ENCODE measurements at places on chromosomes 2 and 18.

DNA sequence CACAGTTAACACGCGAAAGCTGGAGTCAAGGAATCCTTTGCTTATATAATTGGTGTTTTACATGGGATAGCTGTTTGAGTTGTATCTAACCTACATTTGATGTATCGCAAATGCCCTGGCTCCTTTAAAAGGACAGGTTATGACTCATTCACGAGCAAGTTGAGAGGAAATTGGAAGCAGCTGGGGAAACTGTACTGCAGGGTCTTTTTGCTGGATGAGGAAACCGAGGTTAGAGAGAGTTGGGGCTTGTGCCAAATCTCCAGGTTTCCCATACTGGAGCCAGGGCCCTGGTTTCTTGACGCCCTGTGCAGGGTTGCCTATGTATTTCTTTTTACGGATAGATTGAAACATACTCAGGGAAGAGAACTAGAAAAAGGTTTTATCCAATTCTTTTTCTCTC is 60.0 kb upstream of the SPTBN1 start:
- no peak for DNase-seq

DNA sequence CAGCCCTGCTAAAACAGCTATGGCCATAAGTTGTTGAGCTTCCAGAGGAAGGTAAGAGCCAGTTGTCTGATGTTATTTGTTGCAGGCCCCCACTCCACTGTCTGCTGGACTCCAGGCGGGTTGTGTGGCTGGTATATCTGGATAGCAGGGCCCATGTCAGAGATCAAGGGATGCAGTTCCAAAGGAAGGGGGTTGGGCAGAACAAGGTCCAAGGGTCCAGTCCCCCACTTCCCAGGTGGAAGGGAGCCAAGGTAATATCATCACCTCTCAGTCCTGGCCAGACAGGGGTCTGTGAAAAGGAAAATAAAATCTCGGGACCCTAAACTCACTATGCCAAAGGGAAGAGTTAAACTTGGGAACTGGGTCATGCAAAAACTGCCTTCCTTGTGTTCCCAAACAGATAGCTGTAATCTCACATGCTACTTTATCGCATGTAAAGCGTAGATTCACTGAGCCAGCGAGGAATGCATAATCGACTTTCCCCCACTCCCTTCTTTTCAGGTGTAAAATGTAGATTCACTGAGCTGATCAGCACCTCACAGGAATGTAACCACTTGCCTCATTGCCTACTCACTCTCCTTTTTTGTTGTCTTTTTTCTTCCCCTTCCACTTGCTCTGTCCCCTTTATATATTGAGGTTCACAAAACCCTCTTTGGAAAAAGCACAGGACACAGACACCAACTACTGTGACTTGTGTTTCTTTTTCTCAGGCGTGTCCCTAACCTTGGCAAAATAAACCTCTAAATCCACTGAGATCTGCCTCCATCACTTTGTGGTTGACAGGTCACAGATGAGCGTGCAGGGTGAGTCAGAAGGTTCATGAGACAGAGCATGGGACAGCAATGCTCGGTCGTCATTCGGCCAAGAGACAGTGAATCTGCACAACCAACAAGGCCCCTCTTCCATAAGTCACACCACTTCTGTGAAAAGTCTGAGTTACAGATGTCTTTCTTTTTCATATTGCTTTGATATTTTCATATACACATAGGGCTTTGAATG is 255.3 kb upstream of the SIX2 start:
- no peak for DNase-seq

DNA sequence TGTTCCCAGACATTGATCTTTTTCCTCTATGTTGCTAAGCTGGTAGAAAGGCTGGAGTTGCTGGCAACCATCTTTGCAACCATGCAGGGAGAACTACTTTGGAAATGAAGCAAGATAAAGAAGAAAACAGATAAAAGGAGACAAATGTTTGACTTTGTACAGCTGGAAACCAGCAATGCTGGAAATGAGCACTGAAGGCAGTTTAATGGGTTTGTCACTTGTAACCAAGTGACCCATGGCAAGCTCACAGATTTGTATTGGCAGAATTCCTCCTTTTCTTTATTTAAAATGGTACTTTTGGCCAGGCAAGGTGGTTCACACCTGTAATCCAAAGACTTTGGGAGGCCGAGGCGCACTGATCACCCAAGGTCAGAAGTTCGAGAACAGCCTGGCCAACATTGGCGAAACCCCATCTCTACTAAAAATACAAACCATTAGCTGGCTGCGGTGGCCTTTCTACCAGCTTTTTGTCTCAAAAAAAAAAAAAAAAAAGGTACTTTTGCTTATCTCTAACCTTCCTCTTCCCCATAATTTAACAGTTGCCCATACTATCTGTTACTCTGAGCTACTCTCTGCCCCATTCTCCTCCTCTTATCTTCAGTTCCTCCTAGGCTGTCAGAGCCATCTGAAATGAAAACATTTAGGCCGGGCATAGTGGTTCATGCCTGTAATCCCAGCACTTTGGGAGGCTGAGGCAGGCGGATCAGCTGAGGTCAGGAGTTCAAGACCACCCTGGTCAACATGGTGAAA is 2.0 kb upstream of the BOLA3 start:
- DNase-seq, result no peak

DNA sequence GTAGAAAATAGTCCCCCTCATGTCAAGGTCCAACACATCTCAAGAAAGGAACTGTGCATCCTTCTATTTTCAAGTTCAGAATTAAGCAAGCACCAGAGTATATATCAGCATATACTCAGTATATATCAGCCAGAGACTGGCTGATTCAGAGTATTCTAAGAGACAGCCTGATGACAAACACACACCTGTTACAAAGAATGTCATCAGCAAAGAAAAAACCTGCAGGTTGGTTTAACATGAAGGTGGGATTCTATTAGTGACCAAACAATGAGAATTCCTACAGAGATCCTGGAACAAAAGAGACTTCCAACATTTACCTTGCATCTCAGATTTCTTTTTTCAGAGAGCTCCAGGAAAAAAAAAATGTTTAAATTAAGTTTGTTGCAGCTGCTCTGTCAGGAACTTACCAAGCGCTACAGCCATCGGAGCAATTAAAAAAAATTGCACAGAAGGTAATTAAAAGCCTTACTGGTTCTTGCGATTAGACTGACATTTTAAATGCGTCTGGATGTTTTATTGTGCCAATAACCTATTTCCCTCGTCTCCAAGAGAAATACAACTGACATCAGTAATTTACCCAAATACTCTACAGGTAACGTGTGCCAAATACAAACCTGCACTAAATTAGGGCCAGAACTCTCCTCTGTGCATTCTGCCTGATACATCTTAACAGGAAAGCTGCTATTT is 218.1 kb downstream of the HNMT start:
- DNase-seq, result no peak

- DNase-seq, result no peak
Observed at GRCh38 chr2:241129086-241129871, 20.0 kb downstream of the PASK start.

DNA sequence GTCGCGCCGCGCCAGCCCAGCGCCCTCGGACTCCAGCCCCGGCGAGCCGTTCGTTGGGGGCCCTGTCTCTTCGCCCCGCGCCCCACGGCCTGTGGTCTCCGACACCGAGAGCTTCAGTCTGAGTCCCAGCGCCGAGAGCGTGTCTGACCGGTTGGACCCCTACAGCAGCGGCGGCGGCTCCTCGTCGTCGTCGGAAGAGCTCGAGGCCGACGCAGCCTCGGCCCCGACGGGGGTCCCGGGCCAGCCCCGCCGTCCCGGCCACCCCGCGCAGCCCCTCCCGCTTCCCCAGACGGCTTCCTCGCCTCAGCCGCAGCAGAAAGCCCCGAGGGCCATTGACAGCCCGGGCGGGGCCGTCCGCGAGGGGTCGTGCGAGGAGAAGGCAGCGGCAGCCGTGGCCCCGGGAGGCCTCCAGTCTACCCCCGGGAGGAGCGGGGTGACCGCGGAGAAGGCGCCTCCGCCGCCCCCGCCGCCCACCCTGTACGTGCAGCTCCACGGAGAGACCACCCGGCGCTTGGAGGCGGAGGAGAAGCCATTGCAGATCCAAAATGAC is 1.4 kb downstream of the PHLPP1 start:
- DNase-seq, result peak; percentile 18

DNA sequence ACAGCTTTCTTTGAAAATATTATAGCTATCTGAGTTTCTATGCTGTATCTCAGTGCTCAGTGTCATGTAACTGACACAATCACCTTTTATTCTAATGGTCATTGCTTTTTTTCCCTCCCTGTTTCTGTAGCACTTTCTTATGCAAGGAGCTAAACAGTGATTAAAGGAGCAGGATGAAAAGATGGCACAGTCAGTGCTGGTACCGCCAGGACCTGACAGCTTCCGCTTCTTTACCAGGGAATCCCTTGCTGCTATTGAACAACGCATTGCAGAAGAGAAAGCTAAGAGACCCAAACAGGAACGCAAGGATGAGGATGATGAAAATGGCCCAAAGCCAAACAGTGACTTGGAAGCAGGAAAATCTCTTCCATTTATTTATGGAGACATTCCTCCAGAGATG is 56.4 kb downstream of the SCN2A start:
- DNase-seq, result no peak

GRCh38 chr2:102065675-102066252 is 74.0 kb downstream of the IL1R2 start:
- DNase-seq, result no peak

GRCh38 chr2:71687412-71687811 is 234.1 kb downstream of the DYSF start:
- no peak for DNase-seq

- no peak for DNase-seq
Observed at GRCh38 chr2:3168230-3168891, 209.3 kb downstream of the EIPR1 start.

GRCh38 chr18:46718501-46719341 is 38.1 kb downstream of the ST8SIA5 start:
- no peak for DNase-seq

- no peak for DNase-seq
Observed at GRCh38 chr2:7703543-7704144, 786.4 kb downstream of the RNF144A start.

DNA sequence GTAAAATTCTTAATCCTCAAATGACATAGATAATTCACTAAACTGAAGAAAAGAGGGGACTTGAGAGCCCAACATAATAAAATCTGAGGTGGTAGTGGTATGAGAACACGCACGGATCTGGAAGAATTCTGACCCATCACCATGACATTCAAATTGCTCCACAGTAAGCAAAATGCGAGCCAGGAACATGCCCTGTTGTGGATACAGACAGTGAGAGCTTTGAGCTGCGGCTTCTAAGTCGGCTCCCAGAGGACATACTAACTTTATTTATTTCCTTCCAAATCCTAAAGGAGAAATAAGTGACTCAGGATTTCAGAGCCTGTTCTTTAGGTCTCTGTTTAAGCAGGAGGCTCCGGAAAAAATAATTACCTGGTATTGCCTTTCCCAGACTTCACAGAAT is 143.4 kb upstream of the SMAD7 start:
- DNase-seq, result no peak

- DNase-seq, result no peak
Observed at GRCh38 chr2:166282154-166282553, 93.6 kb downstream of the SCN9A start.

- no peak for DNase-seq
Observed at GRCh38 chr18:34633368-34633767, 76.7 kb upstream of the DTNA start.

DNA sequence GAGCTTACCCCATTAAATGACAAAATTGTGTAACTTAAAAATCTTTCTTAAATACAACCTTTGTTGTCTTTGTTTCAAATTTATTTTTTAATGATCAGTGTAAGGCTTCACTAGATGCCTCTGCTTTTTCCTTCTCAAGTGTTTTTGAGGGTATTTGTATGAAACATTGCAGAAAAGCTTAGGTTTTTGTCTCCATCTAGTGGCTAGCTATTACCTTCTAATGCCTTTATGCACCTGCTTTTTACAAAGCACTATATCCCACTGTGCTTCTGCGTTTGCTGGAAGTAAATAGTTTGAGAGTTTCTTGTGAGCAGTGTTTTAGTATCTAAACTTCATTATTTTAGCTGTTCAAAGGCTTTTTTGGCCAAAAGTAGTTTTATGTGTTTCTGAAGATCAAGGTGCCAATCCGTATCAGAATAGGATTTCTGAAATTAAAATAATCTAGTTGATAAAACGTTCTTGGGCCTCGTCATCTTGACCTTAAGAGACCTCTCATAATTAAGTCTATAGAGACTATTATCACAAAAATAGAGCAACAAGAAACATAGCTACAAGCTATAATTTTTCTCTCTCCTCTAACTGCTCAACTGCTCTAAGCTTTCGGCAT is 47.0 kb downstream of the IWS1 start:
- DNase-seq, result no peak
